ENCODE measurements at places on chromosomes 3 and 15.

GRCh38 chr3:16236856-16237393 lies 27.8 kb downstream of the DPH3 start:
- no peak for DNase-seq

- DNase-seq, result no peak
These were observed 74.0 kb downstream of the OXNAD1 start for GRCh38 chr3:16338999-16339398.

DNA sequence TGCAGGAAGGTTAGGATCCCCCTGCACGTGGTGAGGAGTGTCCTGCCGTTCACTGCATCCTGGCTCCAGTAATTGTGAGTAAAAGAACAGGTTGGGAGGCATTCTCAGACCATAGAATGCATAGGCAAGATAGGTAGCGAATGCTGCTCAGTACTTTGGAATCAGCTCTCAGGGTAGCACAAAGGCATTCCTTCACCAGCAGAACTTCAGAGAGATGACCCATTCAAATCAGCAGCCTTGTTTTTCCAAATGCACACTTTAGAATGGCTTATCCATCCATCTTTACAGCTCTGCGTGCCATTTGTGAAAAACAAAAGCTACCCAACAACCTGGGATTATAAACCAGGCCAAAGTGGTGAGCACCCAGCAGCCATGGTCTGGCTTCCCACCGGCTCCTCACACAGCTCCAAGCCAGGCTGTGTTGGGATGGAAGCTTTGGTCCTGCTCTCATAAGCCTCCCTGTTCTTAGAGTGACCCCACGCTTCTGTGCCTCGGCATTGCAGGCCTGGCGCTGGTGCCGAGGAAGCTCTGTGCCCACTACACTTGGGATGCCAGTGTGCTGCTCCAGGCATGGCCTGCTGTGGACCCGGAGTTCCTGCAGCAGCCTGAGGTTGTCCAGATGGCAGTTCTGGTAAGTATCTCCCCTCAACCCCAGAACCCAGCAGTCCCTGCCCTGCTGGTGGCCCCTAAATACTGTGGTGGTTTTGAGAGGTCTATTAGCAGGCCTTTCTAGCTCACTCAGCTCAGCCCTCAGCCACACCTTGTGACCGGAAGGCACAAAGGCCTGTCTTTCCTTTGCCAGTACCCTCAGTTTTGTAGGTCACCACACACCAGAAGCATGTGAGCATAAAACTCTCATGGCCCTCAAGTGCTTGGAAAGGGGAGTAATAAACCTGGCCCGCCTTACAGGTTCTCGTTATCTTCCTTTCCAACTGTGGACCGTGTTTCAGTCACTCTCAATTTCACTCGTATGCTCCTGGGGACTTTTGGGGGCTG lies 52.9 kb upstream of the LIMD1 start:
- DNase-seq, result no peak

GRCh38 chr3:17874636-17875035 lies 132.2 kb upstream of the TBC1D5 start:
- no peak for DNase-seq

GRCh38 chr15:90400005-90400758 lies 12.1 kb downstream of the IQGAP1 start:
- DNase-seq, result no peak

- DNase-seq, result no peak
These were observed 189.3 kb upstream of the TPM1 start for GRCh38 chr15:62853114-62853840.

GRCh38 chr3:32347343-32348125 lies 44.1 kb upstream of the CMTM7 start:
- DNase-seq, result no peak

DNA sequence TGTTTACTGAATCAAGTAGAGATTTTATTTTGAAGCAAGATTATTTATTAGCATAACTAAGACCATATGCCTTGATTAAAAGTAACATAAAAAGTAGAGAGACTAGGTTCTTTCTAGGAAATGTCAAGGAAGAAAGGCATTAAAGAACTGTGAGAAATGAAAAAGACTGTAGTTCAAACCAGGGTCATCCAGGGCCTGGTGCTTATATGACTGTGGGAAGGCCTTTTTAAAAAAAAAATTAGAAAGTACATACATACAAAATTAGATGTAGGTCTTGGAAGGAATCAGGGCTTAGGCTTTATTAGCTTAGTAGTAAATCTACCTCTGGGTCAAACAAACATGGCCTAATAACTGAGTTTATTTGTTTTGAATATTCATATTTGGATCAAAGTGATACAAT lies 173.9 kb upstream of the TBL1XR1 start:
- no peak for DNase-seq
